ENCODE measurements at places on chromosomes 6 and 20.

- no peak for DNase-seq
These were observed 835 bp downstream of the PRR18 start for GRCh38 chr6:166307082-166308032.

GRCh38 chr6:96152114-96152708 is 136.4 kb downstream of the FUT9 start:
- DNase-seq, result no peak

- DNase-seq, result no peak
These were observed 17.4 kb upstream of the CSE1L start for GRCh38 chr20:49028684-49029083.

- DNase-seq, result no peak
These were observed 411.7 kb downstream of the C6orf118 start for GRCh38 chr6:164897523-164898235.

DNA sequence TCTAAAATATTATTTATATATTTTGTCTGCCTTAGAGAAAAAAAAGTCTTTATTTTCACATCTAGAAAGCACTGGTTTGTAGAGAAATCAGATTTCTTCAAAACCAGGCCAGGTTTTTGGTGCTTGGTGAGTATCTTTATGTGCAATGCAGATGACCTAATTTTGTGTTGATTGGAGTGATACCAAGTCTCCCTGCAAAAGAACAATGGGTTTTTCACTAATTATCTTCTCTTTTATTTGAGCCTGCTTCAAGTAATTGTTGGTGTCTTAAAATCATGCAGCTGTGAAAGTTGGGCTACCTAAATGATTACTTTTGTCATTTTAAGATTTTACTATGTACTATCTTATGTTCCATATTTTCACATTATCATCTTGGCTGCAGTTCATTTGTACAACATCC is 874.7 kb downstream of the TFAP2A start:
- no peak for DNase-seq

DNA sequence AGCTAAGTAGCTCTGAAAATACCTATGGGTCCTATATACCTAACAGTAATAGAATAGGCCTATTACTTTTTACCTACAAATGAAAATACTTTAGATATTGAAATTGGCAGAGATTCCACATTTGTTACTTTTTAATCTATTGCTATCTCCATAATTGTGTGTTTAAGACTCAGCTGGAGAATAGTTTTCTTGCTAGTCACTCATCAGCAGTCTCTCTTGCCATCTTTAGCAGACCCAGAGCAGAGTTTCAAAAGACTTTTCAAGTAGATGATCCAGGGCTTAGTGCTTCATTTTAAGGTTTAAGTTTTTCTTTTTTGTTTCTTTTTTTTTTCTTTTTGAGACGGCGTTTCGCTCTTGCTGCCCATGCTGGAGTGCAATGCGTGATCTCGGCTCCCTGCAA is 12.9 kb downstream of the ANKS1A start:
- DNase-seq, result no peak

- DNase-seq, result no peak
These were observed 1.8 kb upstream of the MRPS18A start for GRCh38 chr6:43689421-43689820.

GRCh38 chr6:90195094-90195829 is 101.4 kb downstream of the BACH2 start:
- DNase-seq, result no peak

GRCh38 chr20:24999568-24999967 is 7.0 kb upstream of the APMAP start:
- no peak for DNase-seq

DNA sequence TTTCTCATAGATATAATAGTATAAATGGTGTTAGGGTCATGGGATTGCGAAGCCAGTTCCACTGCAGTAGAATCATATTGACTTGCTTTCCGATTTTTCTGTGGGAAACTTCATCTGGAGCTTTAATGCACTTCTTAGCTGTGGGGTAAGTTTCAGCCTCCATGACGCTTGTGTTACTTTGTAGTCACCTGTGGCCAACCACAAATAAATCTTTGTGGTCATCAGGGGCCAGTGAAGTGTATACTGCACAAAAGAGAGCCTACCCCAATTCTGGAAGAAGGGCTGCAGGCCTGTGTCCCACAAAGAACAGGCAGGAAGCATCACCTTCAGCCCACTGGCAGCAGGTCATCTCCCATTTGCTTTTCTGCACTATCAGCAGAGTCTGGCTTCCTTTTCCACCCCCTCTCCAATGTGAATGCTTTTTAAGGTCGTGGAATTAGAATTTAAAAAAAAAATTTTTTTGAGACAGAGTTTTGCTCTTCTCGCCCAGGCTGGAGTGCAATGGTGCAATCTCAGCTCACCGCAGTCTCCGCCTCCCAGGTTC is 32.0 kb downstream of the MTHFD1L start:
- no peak for DNase-seq

GRCh38 chr6:114342826-114343781 is at the start of gene HS3ST5:
HS3ST5 (minus strand) TSS chr6:114343023; CDS start chr6:114062845, 280,178 bp downstream.
- peak; percentile 65 for DNase-seq

DNA sequence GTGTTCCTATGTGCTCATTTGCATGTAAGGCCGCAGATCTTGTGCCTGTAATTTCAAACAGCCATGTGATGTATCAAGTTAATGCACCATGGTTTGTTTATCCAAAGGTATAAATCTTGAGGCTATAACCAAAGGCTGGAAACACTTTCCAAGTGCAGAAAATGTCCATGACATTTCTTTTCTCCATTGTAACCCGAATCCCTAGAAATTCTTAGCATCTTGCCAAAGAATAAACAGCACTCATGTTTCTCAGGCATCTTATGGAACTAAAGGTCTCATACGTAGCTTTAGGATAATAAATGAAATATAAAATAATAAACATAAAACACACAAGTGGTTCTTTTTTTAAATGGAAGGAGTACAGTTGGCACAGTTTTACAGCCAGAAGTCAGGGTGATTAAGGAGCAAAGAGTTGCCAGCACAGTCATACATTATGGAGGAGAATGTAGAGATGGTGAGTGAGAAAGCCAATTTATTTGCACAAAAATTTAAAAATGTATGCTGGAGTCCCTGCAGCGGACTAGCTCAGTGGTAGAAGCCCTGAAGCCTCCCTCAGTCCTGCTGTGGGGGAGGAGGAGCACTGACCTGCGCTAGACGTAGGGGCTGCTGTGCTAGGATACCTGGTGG is 18.0 kb downstream of the CDH26 start:
- DNase-seq, result no peak

DNA sequence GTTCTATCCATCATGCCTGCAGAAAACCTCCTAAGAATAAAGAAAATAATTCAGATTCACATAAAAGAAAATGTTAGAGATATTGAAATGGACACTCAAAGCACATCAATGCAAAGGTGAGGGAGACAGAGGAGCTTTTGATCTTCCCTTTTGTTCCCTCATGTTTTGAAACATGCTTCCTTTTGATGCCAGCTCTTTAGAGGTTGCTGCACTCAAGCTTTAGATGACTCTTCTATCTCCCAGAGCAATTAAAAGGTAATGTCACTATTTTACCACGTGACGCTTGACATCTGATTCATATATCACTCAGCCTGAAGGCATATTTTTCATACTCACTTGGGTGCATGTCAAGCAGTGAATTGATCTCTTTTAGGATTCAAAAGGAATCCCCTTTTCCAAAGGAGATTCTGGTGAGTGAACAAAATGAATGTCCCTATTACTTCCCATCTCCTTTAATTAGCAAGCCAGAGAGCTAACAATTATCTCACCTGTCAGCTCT is 1026.7 kb downstream of the KIF16B start:
- no peak for DNase-seq

- DNase-seq, result no peak
These were observed 18.3 kb upstream of the RANBP9 start for GRCh38 chr6:13729891-13730290.

- peak; percentile 87 for DNase-seq
These were observed at the start of gene UBE2V1 for GRCh38 chr20:50112512-50113419. UBE2V1 (minus strand) TSS chr20:50113150; CDS start chr20:50113128, 22 bp downstream.

- DNase-seq, result no peak
These were observed 96.8 kb downstream of the CDH26 start for GRCh38 chr20:60054716-60055634.

GRCh38 chr6:20893412-20893811 is 359.2 kb downstream of the CDKAL1 start:
- DNase-seq, result no peak

GRCh38 chr6:143746202-143747119 is 68.7 kb downstream of the PHACTR2 start:
- DNase-seq, result no peak

- no peak for DNase-seq
These were observed 45.9 kb upstream of the RALY start for GRCh38 chr20:33947709-33948295.

DNA sequence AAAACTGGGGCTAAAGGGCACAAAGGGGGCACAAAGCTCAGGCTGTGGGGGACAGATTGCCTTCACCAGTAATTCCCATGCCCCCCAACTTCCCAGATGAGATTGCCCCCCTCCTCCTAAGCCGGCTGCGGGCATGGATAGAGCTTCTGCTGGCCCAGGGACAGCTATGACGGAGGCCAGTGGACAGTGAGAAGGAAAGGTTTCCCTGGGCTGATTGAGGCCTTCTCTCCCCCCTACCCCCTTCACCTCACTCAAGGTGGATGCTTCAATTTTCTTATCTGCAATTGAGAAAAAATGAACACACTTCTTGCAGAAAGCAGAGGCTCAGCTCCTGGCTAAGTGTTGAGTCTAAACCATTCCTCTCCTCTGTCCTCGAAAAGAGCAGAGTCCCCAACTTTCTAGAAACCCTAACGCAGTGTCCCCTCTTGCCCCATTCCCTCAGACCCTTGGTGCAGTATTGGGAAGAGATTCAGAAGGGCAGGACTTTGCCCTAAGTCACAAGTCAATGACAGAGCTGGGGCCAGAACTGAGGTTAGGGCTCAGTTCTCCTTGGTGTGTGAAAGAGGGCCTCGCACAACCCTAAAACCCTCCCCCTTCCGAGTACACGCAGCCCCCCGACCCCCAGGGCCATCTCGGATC is 808 bp downstream of the SDC4 start:
- no peak for DNase-seq

DNA sequence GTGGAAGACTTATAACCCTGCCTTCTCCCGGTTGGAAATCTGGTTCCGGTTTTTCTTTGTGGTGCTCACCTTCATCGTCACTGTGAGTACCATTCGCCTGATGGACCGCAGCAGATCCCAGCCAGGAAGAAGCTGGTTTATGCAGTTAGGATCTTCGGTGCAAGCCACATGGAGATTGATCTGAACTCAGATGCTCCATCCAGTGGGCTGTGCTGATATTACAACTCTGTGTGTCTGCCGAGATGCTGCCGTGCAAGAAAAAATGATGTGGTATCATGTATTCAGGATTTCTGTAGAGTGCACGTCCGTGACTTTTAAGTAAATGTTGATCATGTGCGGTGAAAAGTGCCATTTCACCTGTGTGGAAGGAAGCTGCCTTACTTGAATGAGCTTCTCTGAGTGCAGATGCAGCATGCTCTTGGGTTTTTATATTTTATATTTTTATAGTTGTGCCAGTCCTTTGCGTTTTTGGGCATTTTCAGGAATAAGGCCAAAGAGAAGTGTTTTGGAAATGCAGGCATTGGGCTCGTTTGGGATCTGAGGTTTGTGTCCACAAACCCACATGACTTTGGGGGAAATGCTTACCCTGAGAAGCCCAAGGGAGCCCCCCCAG is 39.2 kb downstream of the DYNLT1 start:
- DNase-seq, result peak; percentile 30

- DNase-seq, result no peak
These were observed 23.7 kb upstream of the ZC3H12D start for GRCh38 chr6:149508485-149508884.

DNA sequence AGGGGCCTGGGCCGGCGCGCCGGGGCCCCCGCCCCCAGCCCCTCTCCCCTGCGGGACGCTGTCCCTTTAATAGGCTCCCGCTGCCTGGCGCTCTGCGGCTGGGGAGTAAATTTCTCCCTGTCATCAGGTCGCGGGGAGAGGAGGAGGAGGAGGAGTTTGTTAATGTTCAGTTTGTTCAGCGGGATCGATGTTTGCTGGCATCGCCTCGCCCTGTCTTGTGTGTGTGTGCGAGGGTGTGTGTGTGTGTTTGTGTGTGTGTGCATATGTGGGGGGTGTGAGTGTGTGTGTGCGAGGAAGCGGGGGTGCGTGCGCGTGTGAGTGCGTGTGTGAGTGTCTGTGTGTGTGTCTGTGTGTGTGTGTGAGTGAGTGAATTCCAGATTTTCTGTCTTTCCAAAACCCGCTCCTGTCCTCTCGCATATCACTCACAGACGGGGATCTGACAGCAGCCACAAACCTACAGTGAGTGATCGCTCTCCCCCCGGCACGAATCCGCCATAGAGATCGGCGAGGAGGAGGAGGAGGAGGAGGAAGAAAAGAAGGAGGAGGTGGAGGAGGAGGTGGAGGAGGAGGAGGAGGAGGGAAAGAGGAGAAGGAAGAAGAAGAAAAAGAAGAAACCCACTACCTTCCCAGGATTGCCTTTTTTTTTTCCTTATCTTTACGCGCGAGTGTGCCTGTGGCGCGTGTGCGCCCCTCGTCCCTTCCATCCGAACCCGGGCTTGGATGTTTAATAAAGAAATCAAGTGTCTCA is at the start of gene TSHZ2:
TSS of gene TSHZ2 (plus strand) at position 169 of the 748 bp plus-strand sequence. CDS start 936 bp downstream, outside the sequence.
- no peak for DNase-seq

DNA sequence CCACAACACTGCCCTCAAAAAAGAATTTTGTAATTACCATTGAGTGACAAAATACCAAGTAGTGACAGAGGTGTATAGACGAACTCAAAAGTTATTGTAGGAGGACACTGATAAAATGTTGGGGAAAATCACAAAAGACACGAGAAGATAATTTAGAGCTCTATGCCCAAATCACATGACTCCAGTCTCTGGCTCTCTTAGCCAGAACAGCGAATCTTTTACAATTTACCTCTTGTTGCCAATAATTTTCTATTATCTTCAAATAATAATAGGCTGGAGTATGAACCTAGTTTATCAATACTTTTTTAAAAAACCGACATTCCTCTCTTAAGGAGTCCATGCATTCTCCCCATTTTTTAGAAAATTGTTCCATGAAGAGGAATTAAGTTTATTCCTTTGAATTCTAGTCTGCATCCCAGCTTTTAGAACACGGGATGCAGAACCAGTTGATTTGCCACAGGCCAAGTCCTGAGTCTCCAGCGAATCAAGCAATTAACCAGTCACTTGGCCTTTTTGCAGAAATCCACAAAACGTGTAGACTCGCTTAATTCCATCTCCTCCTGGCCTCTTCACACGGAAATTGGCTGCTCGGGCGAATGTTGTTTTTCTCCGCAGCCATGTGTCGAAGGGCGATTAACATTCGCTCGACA is 507 bp upstream of the RIPPLY2 start:
- no peak for DNase-seq

DNA sequence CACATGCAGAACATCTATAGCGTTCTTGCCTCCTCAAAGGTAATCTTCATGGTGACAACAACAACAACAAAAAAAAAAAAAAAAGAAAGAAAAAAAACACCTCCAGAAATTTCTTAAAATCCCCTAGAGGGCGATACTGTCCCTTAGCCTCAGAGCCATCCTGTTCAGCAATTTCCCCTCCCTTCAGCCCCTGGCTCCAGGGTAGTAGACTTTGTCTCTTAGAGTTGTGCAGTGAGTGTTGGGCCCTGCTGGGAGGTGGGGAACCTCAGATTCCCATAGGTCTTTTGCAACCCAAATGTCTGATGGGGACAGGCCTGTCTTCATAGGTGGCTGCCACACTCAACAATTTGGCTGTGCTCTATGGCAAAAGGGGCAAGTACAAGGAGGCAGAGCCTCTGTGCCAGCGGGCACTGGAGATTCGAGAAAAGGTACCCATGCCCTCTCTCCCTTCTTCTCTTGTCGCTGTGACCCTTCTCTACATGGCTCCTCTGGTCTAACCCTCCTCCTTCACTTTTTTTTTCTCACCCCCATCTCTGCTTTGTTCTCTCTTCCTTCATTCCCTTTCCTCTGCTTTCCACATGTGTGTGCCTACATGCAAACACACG is 6.0 kb upstream of the PTK7 start:
- DNase-seq, result no peak
